IPS DF 19.7 (cell line): ENCODE measurements at places on chromosomes 11 and 22.

DNA sequence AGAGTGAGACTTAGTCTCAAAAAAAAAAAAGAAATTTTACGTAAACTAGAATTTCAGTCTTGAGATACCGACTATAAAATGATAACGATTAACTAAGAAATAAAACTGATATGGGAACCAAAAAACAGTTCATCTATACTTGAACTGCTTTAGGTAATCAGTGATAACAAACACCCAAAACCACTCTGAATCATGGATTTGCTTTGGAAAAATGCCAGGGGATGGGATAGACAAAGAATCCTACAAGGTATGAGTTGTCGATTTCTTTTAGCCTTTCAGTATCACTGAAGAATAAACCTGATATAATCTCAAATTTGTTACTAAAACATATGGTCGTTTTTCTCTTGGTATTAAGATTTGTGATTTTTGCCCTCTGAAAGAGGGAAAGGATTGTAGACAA, 13.7 kb downstream of the CSTF3 start:
- no peak for DNase-seq

DNA sequence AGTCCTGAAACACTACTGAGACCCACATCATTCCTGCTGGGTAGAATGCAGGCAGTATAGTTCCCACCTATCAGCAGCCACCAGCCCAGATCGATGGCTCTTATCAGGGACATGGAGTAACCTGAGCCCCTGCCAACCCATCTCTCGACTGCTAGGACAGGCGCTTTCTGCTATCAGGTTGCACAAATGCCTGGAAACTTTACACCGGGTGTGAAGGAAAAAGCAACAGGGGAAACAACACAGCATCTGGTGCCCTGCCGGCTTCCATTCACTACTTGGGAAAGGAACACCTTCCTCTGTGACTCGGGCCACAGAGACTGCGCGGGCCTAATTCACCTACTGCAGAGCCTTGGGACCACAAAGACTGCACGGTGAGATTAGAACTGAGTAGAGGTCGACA, 18.5 kb downstream of the RBFOX2 start:
- peak; percentile 75 for DNase-seq

DNA sequence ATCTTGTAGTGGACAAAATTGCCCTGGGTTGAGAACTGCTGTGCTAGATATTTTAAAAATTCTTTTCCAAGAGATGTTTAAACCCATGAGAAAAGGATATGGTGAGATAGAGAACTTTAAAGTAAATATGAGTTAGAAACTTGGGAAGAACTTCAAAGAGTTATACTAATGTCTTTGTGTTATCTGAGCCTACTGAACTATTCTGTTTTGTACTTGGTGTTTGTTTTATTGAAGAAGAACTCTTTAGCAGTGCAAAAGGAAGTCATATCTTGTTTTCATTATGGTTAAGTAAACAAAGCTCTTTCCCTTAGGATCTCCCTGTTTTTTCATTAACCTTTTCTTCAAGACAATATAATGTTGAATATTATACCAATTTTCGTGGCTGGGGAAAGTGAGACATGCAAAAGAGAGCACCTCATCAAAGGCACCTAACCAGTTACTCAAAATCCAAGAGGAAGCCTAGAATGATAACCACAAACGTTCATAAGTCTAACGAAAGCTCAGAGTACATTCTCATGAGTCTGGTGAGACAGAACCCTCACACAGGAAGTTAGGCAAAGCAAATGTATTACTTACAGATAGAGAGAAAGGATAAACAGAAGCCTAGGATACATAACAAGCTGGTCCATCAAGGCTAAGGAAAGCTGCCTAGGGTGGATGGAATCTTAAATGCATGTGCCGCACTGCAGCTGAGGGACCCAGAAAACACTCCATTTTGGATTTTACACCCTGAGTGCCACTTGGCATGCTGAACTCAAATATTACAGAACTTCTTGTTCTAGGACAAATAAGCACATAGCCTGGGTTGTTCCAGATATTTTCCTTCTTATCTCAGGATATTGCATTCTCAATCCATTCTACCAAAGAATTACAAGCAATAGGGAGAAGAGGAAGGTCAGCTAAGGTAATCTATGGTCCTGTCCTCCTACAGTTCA, 112.5 kb upstream of the ANO3 start:
- no peak for DNase-seq

- DNase-seq = no peak
These were observed 79.4 kb downstream of the CEP164 start for GRCh38 chr11:117407016-117407415.

DNA sequence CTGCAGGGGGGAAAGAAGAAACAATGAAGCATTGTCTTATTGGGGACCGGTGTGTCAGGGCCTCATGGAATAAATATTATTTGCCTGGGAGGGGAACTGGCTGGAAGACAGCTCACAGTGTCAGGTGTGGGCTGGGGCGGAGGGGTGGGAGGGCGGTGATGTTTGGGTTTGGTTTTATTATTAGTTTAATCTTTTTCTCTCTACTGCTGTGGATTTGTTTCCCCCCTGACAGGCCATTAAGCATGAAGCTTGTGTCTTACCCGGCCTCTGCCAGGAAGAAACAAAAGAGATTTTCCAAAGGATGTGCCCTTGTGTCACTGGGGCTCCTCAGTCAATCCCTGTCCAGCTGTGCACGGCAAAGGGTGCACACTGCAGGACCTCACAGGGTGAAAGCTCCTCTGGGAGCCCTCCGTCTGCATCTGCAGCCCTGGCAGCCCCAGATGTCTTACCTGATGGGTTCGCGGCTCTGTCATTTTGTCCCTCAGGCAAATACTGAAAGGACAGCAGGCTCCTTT, 203.1 kb upstream of the TMEM45B start:
- no peak for DNase-seq
